Stimulated activated CD8-positive, alpha-beta memory T cell treated with anti-CD3 and anti-CD28 coated beads, Interleukin-7, amount 100 ng/mL, for 1 hour (primary cell): ENCODE measurements at places on chromosomes 5 and 9.

DNA sequence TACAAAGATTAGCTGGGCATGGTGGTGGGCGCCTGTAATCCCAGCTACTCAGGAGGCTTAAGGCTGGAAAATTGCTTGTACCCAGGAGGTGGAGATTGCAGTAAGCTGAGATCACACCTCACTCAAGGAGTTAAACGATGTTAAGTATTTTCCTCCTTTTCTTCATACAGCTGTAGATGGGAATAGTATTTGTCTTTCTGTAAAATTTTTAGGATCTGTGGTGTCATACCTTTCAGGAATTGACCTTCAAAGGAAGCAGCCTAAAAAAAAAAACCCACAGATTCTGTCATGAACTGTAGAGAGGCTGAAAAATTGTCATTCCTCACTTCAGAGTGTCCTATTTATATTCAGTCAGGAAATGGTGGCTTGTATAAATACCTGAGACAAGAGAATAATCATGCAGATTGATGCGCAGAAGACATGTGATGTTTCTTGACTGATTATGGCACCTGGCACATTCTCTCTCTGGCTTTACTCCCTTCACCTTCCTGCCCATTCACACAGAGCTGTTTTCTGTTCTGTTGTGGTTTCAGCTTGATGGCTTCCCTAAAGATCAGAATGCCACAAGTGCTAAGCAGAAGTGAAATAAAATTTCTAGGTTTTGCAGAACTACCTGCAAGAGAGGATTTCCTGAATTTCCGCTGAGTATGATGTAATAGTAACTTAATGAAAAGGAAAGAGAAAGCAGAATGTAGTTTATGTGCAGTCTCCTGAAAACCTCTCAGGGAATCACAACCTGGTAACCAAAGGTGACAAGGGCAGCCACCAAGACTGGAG, 3.8 kb downstream of the IFNA1 start:
- no peak for DNase-seq

DNA sequence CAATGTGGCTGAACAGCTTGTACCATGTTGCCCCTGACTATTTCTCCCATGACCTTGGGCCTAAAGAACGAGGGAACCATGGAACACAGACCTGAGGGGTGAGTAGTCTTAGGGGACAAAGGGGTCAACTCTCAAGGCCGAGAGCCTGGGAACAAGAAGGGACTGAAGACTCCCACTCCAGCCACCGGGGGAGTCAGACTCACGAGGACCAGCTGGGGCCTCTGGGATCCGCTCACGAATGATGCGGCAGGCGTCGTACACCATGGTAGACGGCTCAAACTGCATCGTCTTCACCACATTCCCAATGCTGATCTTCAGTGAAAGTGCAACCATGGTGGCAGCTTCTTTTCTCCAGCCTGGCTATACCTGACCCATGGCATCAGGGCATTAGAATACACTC, 6.6 kb downstream of the TLN1 start:
- DNase-seq = no peak

GRCh38 chr9:38384990-38385848, 7.3 kb upstream of the ALDH1B1 start:
- DNase-seq = no peak

DNA sequence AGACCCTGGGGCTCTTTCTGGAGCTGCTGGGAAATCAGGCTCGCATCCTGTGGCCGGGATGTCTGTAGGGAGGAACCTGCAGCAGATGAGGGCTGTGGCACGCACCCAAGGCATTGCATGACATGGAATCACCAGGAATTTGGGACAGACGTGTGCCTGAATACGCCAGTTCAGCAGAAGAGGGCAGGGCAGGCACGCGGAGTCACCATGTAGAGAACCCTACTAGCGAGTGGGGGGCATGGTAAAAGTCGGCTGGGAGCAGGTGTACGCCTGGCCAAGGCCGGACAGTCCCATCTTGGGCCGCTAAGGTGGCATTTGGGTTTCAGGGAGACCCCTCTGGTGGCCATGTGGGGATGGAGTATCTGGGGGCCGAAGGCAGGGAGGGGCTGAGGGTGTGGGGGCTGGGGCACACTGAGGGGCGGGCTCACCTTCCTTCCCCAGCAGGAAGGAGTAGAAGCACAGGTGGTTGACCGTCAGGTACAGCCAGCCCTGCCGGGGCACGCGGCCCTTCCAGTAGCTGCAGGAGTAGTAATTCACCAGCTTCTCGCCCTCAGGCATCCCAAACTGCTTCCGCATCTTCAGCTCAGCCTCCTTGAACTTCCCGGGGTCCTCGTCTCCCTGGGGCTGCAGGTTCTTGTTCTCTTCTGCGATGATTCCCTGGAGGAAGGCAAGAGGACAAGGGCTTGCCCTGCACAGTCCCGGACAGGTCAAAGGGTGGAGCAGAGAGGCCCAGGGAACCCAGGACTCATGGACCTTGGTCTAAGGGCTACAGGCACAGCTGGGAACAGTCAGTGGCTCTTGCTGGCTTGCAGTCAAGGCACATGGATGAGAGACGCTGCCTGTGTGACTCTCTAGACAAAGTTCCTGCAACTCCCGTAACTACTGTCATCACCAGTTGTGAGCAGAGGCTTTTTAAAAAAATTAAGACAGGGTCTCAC, 13.5 kb downstream of the TBC1D9B start:
- no peak for DNase-seq

DNA sequence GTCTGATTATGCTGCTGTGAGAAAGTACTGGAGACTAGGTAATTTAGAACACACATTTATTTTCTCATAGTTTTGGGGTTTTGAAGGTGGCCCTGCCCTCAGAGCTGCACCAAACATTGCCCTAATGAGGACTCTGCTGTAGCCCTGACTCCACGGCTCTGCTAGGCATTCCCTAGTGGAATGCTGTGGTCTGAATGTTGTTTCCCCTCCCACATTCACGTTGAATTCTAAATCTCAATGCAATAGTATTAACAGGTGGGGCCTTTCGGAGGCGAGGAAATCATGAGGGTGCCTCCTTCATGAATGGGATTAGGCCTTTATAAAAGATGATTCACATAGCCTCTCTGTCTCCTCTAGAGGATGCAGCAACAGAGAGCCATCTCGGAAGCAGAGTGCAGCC, 25.7 kb downstream of the GADD45G start:
- DNase-seq = no peak

DNA sequence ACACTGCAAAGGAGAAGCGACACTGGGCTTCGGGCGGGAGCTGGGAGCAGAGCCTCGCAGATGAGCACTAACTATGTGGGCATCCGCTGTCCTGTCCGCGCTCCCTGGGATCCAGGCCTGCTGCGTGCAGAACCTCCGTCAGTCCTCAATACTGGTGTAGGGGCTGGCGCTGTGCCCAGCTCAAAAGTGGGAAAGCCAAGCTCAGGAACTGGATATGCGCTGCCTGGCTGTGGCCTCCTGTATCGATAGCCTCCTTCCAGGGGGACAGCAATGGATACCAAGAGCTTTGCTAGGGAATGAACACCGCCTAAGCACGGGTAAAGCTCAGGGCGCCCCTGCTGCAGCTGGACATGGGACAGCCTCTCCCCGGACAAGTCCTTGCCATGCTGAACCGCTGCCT, 270.4 kb downstream of the NSG2 start:
- no peak for DNase-seq

DNA sequence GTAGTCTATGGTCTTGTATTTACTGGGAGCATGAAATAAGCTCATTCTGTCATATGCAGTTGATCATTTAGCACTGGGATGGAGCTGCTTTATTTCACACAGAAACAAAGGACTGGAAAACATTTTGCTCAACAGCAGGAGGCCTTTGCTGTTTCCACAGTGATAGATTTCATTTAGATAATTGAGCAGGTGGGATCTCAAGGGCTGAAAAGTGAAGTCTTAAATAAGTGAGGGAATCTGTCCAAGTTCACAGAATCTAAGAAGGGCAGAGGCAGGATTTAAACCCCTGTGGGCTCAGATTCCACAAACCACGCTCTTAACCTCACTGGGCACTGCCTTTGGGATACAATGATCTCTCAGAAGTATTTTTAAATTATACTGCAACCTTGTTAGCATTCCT, 47.8 kb downstream of the PRLR start:
- no peak for DNase-seq

DNA sequence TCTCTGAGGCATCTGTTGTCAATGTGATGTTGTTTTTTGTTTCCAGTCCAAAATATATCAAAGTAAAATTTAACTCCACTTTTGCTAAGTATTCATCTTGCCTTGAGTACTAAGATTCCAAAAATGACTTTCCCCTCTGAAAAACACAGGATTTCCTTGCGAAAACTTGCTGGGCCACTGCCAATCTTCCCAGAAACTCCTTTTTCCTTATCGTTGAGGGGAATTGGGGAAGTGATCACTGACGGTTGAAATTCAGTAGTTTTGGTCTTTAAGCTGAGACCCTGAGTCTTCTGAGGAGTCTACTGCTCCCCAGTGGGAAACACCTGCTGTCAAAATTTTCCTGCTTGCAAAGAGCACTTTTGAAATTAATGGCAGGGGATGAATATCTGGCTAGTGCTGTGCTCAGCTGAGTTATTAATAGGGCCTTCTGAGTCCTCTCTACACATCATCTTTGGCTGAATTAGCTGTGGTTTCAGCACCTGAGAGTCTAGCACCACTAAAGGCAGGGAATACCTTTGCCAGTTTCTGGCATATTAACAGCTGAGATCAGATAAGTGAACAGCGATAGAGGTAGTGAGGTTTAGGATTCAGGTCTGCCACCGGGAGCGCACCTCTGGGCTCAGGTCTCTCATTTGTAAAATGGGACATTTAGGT, 18.0 kb downstream of the TLR4 start:
- DNase-seq = no peak

GRCh38 chr5:179344431-179345182, 654 bp downstream of the ADAMTS2 start:
- DNase-seq = no peak

DNA sequence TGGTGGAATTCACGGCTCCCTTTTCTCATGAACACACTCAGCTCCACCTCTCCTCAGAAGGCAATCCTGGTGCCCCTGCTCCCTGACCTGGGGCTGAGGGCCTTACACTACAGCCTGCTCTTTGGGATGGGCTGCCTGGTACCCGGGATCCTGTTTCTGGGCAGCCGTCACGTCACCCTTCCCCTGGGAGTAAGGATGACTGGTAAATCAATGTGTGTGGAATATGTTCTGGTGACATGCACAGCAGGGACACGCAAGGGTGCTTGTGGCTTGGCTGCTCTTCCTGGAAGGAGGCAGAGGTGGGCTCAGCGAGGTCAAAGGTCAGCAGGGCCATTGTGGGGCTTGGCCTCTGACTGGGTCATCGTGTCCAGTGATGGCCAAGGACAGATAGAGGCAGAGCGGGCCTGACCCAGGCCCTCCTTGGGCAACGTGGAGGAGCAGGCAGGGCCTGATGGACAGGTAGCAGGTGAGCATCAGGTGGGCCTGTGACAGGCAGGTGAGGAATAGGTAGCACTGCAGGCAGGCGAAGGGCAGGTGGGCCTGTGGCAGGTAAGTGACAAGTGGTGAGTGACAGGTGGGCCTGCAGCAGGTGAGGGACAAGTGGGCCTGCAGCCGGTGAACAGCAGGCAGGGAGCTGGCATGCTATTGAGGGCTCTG, 399.4 kb upstream of the IRX4 start:
- DNase-seq = no peak

GRCh38 chr5:168749391-168750100, 170.4 kb upstream of the PANK3 start:
- no peak for DNase-seq

DNA sequence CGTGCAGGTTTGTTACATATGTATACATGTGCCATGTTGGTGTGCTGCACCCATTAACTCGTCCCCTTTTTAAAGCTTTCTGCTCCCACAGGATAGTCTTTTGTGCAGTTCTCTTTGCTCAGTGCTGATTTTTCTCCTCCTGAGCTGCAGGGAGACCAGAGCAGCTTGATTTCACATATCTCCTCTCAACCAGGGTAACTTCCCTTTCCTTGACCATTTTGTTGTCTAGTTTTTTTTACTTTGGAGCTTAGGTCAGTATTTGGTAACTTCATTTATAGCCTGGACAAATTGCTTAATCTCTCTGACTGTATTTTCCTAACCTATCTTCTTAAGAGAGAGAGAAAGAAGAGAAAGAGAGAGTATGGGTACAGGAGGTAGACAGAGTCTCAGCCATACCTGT, 137.1 kb upstream of the ZNF366 start:
- no peak for DNase-seq

- DNase-seq = no peak
These were observed 993.5 kb upstream of the SEMA6A start for GRCh38 chr5:117568126-117568525.

DNA sequence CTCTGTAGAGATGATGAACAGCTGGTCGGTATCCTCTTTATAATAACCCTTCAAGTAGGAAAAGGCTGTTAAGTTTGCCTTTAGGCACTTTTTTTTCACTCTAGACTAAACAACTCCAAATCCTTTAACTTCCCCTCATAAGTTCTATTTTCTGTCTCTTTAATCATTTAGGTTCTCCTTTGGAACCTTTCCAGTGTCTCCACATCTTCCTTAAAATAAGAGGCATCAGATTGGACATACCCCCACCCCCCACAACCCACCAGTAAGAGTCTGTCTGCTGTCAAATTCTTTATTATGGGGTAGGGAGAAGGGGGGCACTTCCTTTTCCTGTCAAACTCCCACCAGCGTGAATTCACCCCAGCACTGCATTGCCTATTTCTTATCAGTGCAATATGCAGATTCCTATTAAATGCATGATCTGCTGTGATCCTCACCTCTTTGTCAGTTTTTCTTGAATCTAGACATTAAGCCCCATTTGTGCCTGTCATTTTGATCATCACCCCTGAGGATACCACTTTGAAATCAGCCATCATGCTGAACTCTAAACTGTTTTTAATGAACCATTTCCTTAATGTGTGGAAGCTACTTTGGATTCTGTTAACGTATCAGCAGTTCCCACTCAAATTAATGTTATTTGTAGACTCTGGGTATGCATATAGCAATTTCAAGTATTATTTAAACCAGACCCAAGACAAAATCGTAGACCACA, 212.2 kb downstream of the PDZD2 start:
- DNase-seq = no peak

GRCh38 chr9:15213249-15213648, 93.8 kb downstream of the TTC39B start:
- DNase-seq = no peak

GRCh38 chr5:174292348-174292747, 246.8 kb downstream of the NSG2 start:
- DNase-seq = no peak

DNA sequence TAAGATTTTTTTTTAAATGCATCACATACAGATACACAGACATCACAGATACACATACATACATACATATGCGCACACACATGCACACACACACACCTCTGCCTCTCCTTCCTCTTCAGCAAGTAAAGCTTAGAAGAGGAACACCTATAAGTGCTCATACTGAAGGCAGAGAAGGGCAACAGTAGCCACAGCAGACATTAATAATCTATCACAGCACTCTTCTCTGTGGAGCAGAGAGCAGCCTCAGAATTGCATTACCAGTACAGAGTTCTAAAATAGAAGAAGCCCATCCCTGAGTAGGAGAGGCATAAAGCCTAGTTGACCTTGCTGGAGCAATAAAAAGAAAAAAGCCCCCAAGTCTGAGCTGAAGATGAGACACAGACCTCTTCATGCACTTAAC, 110.6 kb downstream of the MLLT3 start:
- DNase-seq = no peak

- DNase-seq = no peak
These were observed at the start of gene FYB1 for GRCh38 chr5:39219437-39219836. Gene FYB1 (minus strand): TSS chr5:39219563. CDS start chr5:39202960, 16,603 bp downstream.

- no peak for DNase-seq
These were observed 559.5 kb upstream of the SGCD start for GRCh38 chr5:155767470-155767869.

GRCh38 chr9:108535526-108535925, 320.3 kb downstream of the ACTL7B start:
- no peak for DNase-seq

GRCh38 chr5:14435481-14435880, 146.1 kb upstream of the OTULINL start:
- no peak for DNase-seq

GRCh38 chr5:135814812-135815211, 19.7 kb upstream of the SLC25A48 start:
- DNase-seq = no peak
